ENCODE measurements at places on chromosomes 5 and 9. TPM values are rescaled to one million over a fixed set of nuclear protein-coding genes. Genes with fewer than 3 reads are reported as not detected.

DNA sequence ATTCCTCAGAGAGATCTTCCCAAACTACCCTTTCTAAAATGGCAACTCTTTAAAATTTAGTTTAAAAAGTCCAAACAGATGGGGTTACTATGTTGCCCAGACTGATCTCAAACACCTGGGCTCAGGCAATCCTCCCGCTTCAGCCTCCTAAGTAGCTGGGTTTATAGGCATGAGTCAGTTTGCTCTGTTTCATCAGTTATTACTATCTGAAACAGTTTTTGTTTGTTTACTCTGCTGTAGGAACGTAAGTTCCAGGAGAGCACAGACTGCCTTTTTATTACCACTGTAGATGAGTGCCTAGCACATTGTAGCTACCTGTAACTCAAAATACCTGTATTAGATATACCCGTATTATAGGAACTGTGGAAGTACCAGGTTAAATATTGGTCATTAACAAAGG is 89.4 kb downstream of the UHRF2 start:
- H3K27me3 ChIP-seq: no peaks in the 10 kb centered on the region
- no peak overlapping the region for H3K27ac ChIP-seq
- no peak overlapping the region for H3K4me3 ChIP-seq
- H3K36me3 ChIP-seq: peaks cover 59% of the 10 kb centered on the region

DNA sequence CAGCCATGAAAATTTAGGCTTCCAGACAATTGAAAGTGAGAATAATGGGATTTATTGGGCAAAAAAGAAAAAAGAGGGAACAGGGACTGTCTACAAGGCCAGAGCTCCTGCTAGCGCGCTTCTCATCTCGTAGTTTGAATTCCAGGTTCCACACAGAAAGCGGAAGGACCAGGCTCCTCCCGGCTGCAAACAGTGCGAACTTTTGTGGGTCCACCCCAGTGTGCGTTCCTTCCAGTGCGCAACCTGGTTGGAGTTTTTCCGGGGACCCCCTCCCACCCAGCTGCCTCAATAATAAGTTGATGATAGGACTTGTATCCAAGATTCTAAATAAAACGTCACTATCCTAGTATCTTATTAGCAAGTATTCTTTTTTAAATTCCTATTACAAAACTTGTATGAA is 467.7 kb upstream of the TUSC1 start:
- H3K4me3 ChIP-seq: no peak overlapping the region
- H3K36me3 ChIP-seq: no peaks in the 10 kb centered on the region
- no peak for DNase-seq
- H3K4me1 ChIP-seq: no peaks in the 10 kb centered on the region
- H3K27me3 ChIP-seq: no peaks in the 10 kb centered on the region

DNA sequence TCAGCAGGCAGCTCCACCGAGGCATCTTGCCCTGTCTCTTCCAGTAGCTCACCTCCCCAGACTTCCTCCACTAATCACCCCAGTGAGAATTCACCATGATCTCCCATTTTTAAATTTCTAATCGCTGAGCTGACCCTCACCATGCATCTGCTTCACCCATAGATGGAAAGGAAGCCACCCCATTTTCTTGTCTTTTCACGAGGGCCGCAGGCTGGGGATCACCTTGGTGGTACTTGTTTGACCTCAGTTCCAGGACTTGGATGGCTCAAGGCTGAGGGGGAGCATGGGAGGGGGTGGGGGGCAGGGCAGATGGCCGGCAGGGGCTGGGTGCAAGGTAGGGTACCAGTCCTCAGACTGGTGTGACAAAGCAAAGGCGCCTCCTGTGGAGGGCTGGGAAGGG is 3.6 kb downstream of the PROP1 start:
- no peaks in the 10 kb centered on the region for H3K36me3 ChIP-seq
- peaks cover 5% of the 10 kb centered on the region for H3K4me1 ChIP-seq
- peaks cover 24% of the 10 kb centered on the region for H3K27me3 ChIP-seq
- no peak overlapping the region for H3K4me3 ChIP-seq
- DNase-seq: no peak

DNA sequence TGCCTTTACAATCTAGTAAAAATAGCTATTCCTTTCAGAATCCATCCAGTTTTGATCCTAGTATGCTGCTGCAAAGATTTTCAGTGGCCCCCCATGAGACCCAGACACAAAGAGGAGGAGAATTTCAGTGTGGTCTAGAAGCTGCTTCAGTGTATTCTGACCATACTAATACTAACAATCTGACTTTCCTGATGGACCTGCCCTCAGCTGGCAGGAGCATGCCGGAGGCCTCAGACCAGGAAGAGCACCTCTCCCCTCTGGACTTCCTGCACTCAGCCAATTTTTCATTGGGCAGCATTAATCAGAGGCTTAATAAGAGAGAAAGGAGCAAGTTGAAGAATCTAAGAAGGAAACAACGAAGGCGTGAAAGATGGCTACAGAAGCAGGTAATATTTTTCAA is 48.5 kb downstream of the RNF180 start:
- no peak for DNase-seq
- H3K27ac ChIP-seq: no peak overlapping the region
- H3K4me3 ChIP-seq: no peak overlapping the region
- H3K27me3 ChIP-seq: no peaks in the 10 kb centered on the region
- H3K4me1 ChIP-seq: no peaks in the 10 kb centered on the region
- no peaks in the 10 kb centered on the region for H3K36me3 ChIP-seq

GRCh38 chr9:95736370-95736769 is 139.1 kb upstream of the ERCC6L2 start:
- no peak overlapping the region for H3K4me3 ChIP-seq
- peaks cover 41% of the 10 kb centered on the region for H3K27me3 ChIP-seq
- H3K27ac ChIP-seq: no peak overlapping the region
- H3K36me3 ChIP-seq: no peaks in the 10 kb centered on the region
- H3K4me1 ChIP-seq: no peaks in the 10 kb centered on the region

DNA sequence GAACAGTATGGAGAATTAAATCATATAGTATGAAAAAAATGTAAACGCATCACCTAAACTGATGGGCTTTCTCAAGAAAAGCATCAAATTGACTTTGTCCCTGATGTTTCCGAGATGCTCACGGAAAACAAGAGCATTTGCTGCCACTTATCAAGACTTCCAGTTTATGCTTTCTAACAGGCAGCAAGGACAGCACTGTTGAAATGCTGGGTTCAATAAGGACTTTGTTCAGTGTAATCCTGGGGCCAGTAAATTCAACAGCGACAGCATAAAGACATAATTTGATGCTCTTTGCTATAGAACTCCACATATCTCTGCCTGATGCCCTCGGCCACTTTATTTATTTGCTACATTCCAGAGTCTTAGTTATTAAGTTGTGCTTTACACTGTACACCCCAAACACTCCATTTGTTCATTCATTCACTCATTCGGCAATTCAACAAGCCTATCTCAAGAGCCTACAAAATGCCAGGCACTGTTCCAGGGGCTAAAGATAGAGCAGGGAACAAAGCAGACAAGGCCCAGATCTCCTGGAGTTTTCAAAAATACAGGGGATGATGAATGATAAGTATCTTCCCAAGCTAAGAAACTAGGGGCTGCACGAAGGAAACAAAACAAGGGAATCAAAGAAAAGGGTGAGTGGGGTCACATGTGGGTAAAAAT is 294.6 kb downstream of the ZNF608 start:
- H3K27me3 ChIP-seq: peaks cover 4% of the 10 kb centered on the region
- H3K27ac ChIP-seq: no peak overlapping the region
- no peak overlapping the region for H3K4me3 ChIP-seq
- DNase-seq: no peak
- H3K36me3 ChIP-seq: no peaks in the 10 kb centered on the region

DNA sequence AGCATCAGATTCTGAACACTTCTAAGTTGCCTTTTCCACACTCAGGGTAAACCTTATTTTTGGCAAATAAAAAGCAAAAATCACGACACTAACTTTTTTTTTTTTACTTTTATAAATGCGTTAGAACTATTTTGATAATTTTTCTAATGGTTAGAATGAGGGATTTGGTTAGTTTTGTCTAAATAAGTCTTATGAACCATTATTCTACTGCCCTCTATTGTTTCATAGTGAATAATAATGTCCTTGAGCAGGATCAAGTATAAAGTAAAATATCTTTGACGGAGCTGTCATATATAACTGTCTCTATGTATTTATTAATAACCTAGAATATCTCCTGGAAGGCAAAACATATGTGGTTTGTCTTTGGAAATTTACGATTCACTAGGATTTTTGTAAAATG is 631.8 kb downstream of the GABRG2 start:
- no peak overlapping the region for H3K27ac ChIP-seq
- H3K4me1 ChIP-seq: no peaks in the 10 kb centered on the region
- no peak for DNase-seq

- no peaks in the 10 kb centered on the region for H3K4me1 ChIP-seq
- DNase-seq: no peak
- H3K27me3 ChIP-seq: peaks cover 17% of the 10 kb centered on the region
- H3K36me3 ChIP-seq: no peaks in the 10 kb centered on the region
- no peak overlapping the region for H3K4me3 ChIP-seq
Observed at GRCh38 chr5:168875832-168876231, 296.7 kb upstream of the PANK3 start.

DNA sequence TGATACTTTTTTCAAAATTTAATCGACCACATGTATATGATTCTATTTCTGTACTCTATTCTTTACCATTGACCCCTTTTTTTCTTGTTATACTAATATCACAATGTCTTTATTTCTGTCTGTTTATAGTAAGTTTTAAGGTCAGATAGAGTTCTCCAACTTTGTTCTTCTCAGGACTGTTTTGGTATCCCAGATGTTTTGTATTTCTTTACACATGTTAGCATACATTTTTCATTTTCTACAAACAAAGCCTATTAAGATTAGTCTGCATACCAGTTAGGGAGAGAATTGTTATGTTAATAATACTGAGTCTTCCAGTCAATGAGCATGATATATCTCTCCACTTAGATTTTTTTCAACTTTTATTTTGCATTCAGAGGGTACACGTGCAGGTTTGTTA is 8.2 kb upstream of the CAMK4 start:
- no peak for DNase-seq
- H3K27me3 ChIP-seq: no peaks in the 10 kb centered on the region
- H3K4me1 ChIP-seq: peaks cover 8% of the 10 kb centered on the region
- H3K36me3 ChIP-seq: peaks cover 7% of the 10 kb centered on the region

DNA sequence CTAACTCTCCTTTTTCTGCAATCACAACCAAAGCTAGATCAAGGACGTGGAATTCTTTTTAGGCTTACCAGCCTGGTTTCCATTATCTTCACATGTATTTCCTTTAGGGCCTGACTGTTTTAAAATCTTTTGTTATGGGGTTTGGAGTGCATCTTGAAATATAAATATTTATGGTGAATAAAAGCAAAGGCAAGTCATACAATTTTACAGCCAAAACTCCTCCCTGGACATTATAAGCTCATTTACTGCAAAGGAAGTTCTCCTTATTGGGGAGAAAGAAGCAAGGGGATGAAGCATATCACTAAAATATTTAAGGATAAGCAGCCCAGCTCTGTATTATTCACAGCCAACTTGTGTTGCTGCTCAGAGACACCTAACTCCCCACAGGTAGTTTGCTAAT is 132.2 kb upstream of the TARS1 start:
- DNase-seq: no peak
- H3K27me3 ChIP-seq: no peaks in the 10 kb centered on the region
- H3K4me3 ChIP-seq: no peak overlapping the region
- H3K36me3 ChIP-seq: no peaks in the 10 kb centered on the region
- H3K27ac ChIP-seq: no peak overlapping the region

DNA sequence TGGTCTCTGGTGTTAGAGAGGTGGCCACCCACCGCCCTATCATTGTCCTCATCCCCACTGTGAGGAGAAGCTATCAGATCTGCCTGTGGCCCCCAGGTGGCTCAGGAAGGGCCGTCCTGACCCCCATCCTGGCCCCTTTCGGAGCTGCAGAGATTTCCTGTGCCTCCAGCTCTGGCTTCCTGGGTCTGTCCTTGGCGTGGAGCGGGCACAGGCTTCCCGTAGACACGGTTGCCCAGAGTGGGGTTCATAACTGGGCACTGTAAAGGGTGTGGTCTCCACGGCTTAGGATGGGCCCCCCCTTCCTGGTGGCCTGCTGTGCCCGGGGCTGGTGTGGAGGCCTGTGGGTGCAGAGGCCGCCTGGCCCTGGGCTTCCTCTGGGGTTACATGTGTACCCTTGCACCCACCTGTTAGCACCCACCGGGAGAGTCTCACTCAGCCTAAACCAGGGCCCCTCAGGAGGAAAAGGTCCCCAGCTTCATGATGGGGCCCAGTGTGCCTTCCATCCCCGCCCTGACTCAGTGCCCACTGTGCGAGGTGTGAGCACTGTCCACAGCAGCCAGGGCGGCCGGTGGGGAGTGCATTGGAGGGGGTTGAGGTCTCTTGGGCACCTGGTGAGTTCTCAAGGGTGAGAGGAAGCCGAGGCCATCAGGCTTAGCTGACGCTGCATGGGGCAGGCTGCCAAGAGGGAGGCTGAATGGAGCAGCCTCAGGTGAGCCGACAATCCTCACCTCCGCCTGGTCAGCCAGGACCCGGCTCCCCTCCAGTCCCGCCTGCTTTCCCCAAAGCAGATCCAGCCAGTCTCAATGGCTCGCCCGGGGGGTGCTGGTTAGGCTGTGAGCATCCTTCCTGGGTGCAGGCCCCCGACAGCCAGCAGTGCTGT is 15.3 kb upstream of the AJM1 start:
- no peaks in the 10 kb centered on the region for H3K27me3 ChIP-seq
- no peak for DNase-seq
- peaks cover 13% of the 10 kb centered on the region for H3K36me3 ChIP-seq
- H3K4me3 ChIP-seq: no peak overlapping the region
- no peaks in the 10 kb centered on the region for H3K4me1 ChIP-seq

DNA sequence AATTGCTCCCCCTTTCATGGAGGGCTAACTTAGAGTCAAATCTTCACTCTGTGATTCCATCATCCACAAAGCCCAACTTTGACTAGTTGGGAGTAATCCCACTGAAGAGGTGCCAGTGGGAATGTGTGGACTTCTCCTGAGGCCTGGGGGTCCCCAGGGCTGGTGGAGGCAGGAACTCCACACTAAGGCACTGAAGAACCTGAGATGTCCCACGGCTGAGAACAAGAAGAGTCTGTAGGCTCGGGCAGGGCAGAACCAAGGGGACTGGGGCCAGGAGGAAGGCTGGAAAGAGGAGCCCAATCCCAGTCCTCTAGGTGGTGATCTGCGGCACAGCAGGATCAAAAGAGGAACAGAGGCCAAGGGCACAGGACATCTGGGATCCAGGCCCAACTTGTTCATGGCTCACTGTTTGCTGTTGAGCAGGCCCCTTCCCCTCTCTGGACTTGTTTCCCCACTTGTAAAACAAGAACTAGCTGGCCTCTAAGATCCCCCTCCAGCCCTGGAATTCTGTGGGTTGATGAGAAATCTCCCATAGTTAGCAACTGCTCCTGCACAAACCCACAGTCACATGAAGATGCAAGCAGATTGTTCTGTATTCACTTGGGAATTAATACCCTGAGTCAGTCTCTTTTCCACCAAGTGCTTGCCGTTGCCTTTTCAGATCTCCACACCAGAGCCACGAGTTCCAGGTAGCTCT is 32.7 kb upstream of the ALDH1B1 start:
- no peaks in the 10 kb centered on the region for H3K27me3 ChIP-seq
- no peak overlapping the region for H3K27ac ChIP-seq
- DNase-seq: no peak
- peaks cover 4% of the 10 kb centered on the region for H3K4me1 ChIP-seq
- no peaks in the 10 kb centered on the region for H3K36me3 ChIP-seq

GRCh38 chr9:88747768-88748167 is 212.8 kb downstream of the NXNL2 start:
- H3K27me3 ChIP-seq: peaks cover 3% of the 10 kb centered on the region
- H3K27ac ChIP-seq: no peak overlapping the region
- no peak for DNase-seq

GRCh38 chr5:151740958-151741373 is 17.5 kb downstream of the ATOX1 start:
- DNase-seq: no peak
- peaks cover 35% of the 10 kb centered on the region for H3K36me3 ChIP-seq
- peaks cover 23% of the 10 kb centered on the region for H3K4me1 ChIP-seq
- H3K27ac ChIP-seq: no peak overlapping the region

SPINK6 gene
- total RNA-seq: not detected

FSTL4 gene
- not detected for total RNA-seq

Measured in activated CD8-positive, alpha-beta T cell treated with anti-CD3 and anti-CD28 coated beads, Interleukin-2, amount 10 ng/mL, durations not matched to agents 7 days and 5 days (primary cell).